ENCODE measurements at places on chromosomes 4 and X. TPM values are rescaled to one million over a fixed set of nuclear protein-coding genes. Genes with fewer than 3 reads are reported as not detected.

GLRB gene
- total RNA-seq, result 5.1 TPM

CLCN4 gene
- total RNA-seq, result 2.6 TPM

- no peak for DNase-seq
Measured at GRCh38 chr4:133130171-133130570, 18.9 kb upstream of the PCDH10 start.

- no peak for DNase-seq
Measured at GRCh38 chr4:78166622-78167021, 109.5 kb downstream of the FRAS1 start.

GRCh38 chr4:93403571-93403970, 425.0 kb upstream of the ATOH1 start:
- DNase-seq, result no peak

- no peak for DNase-seq
Measured at GRCh38 chr4:55547918-55548317, 1.2 kb upstream of the CLOCK start.
